ENCODE measurements at places on chromosomes 11 and 22.

DNA sequence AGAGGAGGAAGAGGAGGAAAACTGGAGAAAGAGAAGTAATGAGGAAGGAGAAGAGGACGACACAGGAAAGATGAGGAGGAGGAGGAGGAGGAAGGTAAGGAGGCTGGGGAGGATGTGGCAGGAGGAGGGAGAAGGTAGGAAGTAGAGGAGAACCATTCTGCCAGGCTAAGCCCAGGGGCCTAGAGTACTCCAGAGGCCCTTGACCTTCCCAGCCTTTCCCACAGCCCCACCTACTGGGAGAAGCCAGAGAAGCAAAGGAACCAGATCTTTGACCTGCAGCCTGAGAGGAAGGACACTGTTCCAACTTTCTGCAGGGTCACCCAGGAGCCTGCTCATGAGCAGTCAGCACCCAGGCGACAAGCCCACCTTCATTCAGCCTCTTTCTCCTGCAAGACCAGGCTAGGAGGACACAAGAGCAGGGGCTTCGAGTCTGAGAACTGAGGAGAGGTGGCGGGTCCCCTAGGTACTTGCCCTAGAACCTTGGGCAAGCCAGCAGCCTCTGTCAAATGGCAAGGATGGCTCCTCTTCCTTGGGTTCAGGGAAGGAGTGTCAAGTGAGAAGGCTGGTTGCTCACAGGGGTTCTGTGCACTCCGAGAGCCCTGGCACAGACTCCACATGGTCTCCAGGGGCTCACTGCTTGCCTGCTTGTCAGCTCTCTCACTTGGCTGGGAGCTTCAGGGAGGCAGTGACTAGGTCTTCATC, 27.9 kb upstream of the OAF start:
- DNase-seq, result no peak

GRCh38 chr11:9008011-9008550, 4.3 kb upstream of the NRIP3 start:
- DNase-seq, result no peak

- DNase-seq, result no peak
These were observed 13.4 kb upstream of the CAT start for GRCh38 chr11:34425360-34425759.

GRCh38 chr22:48112687-48113521, 1350.5 kb downstream of the TBC1D22A start:
- DNase-seq, result no peak

GRCh38 chr11:66844496-66845142, 1.4 kb downstream of the RCE1 start:
- DNase-seq, result no peak

- DNase-seq, result no peak
These were observed 27.7 kb downstream of the RTN4R start for GRCh38 chr22:20240447-20240764.

GRCh38 chr11:43925932-43926505, 16.4 kb upstream of the C11orf96 start:
- DNase-seq, result no peak

DNA sequence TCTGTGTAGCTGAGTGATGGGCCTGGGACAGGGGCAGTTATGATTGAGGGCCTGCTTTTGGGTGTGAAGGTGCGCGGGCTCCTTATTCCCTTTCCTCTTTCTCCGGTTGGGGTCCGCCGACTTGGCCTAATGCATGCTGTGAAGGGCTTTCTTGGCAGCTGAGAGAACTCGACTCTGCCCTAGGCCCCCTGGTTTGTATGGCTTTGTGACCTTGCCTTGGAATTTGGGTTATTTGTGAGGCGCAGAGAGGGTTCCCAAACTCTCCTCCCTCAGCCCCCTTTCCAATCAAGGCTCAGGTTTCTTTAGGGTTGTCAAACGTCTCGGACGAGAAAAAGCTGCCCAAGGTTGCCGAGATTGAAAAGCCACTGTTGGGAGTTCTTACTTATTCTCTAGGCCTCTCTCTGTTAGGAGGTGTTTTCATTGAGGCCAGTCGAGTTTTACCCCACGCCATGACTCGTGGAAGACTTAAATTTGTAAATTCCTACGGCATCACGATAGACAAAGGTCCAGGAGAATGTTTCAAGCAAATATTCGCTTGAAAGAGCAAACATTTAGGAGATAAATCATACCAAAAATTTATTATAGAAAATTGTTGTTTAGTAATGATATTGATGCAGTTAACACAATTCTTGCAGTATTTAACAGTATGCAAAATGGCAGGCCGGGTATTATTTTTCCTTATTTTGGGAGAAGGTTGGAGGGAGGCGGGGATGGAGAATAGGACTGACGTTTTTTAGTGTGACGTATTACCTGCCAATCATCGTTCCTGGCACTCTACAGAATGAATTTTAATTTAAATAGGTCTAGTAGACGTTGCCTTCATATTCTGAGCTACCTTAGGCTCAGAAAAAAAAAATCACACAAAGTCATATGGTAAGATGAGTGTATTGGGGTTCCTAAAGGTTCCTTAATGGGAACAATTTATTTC, 689 bp downstream of the PDHX start:
- no peak for DNase-seq

DNA sequence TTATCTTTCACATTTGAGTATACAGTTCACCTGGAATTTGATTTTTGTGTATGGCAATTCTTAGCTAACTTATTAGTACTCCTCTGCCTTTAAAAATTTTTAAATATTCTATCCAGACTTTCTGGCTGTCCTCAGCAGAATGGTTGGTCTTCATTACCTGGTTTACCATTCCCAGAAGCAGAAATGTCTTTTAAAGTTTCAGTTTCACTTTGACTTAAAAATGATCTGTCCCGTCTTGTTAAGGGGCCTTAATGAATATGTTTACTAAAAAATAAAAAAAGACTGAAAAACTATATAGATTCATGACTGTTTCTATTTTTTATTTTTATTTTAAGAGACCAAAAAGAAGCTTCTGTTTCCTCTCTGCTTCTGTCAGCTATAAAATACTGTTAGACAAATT, 70.5 kb upstream of the TNRC6B start:
- DNase-seq, result no peak

DNA sequence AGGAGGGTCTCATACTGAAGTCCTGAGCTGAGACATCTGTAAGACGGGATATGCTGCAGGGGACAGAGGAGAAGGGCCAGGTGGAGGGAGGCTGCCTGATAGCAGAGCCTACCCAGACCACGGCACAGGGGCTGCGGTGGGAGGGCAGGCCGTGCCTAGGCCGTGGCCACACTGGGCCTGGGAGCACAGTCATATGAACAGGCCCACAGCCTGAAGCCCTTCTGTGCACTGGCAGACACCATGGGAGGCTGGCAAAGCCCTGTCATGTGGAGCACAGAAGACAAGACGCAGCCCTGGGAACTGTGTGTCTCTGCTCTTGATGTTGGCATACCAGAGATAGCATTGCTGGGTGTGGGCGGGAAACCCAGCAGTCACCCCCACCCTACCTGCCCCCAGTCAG, 3.3 kb downstream of the SPATA19 start:
- no peak for DNase-seq

DNA sequence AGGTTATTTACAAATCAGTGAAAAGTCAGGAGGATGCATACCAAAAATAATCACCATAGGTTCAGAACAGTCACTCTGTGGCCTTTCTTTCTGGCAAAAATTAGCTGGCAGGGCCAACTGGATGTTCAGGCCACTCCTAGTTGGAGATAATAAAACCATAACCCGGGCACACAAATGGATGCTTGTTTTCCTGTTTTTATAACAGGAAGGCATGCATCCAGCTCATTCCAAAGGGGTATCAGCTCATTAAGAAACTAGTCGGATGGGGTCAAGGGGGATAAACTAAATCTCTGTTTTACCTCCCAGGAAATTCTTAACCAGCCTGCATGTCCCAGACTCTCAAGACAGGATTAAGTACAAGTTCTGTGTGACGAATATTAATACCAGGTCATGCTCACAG, 81.0 kb downstream of the FBXO7 start:
- DNase-seq, result no peak

DNA sequence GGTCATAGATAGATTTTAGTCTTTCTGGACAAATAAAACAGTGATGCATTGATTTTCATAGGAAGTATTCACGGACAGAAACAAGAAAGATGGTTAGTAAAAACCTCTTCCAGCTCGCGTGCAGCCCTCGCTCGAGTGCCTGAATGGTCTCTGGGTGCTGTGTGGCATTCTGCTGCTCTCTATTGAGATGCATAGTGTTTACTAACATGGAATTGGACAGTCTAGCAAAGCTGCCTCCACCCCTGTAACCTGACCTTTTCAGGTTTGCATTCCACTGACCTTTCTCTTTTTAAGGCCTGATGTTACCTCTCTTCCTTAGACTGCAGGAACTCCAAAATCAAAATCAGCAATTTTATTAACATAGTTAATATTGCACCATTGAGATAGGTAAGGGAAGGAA, 643.4 kb downstream of the JRKL start:
- DNase-seq, result no peak

- DNase-seq, result no peak
These were observed 17.7 kb downstream of the HTR3A start for GRCh38 chr11:113992459-113993110.
